Upper lobe of left lung (tissue), 6 donors: ENCODE measurements at places on chromosomes 1 and 21. TPM values are rescaled to one million over a fixed set of nuclear protein-coding genes. Genes with fewer than 3 reads are reported as not detected.

Gene ACTA1
- total RNA-seq, result not detected

Gene CLEC20A
- total RNA-seq, result not detected

Gene LHX8
- total RNA-seq, result not detected

DNA sequence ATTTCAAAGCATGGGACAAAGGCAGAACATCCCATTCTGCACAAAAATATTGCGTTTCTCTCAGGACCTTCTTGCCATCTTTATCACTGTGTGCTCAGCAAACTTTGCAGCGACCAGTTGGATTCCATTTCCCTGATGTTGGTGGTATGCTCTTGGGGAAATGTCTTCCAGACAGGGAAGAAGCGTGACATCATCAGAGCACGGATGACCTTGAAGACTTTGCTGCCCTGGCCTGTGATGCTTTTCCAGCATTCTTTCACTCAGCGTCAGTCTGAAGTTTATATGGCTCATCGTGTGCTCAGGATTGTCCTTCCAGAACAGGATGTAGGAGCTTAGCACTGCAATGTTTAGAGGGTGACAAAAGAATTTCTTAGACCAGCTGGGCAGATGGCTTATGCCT lies 131.4 kb upstream of the F3 start:
- no peak for DNase-seq

DNA sequence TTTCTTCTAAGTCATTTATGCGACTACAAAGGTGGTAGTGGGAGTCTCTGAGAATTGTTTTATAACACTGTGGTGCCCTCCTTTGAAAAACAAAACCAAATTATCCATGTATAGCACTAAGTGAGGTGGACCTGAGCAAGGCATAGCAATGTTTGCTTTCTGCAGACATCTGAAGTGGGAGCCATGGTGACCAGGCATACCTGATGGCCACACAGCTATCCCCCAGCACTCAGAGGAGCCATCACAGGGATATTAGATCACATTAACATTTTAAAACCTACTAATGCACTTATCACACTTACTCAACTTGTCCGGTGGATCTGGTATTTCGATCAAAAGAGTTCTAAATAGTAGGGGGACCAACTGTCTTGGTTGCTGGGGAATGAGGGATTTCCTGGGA lies 24.8 kb upstream of the AVPR1B start:
- DNase-seq, result no peak

- no peak for DNase-seq
Measured at GRCh38 chr1:6124341-6124740, 55.8 kb downstream of the CHD5 start.

DNA sequence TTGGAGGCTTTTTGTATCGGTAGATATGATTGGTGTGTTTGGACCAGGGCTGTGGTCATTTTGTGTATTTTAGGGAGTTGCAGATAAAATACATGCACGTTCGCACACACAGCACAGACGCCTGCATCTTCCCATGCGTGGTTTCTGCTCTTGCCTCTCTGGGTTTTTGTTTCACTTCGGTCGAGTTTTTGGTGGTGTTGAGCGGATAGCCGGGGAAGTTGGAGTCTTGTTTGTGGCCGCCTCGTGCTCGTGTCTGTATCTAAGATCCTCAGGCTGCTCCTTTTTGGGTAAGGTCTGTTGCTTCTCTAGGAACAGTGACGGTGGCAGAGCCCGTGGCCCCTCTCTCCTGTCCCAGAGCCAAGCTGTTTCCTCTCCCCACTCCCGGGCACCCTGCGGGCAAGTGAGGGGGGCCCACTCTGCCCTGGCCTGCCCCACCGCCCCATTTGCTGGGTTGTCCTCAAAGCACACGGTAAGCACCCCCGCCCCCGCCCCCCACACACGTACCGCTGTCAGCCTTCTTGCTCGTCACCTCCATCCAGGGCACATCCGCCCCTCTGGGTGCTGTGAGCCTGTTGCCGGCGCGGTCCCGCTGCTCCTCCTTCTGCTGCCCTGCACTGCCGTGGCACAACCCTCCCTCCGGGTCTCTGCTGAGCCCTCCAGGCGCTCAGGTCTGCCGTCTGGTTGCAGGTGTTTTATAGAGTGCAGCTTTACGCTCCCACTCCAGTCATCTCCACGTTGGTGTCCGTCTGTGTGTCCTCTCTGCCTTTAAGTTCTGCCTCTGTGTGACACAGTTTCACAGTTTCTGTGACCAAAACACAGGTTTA lies 51.9 kb downstream of the AGPAT3 start:
- peak; percentile 85 for DNase-seq

GRCh38 chr1:34477632-34478141 lies 277.2 kb upstream of the GJB5 start:
- no peak for DNase-seq

- DNase-seq, result no peak
Measured at GRCh38 chr1:198107091-198107501, 49.7 kb upstream of the NEK7 start.

DNA sequence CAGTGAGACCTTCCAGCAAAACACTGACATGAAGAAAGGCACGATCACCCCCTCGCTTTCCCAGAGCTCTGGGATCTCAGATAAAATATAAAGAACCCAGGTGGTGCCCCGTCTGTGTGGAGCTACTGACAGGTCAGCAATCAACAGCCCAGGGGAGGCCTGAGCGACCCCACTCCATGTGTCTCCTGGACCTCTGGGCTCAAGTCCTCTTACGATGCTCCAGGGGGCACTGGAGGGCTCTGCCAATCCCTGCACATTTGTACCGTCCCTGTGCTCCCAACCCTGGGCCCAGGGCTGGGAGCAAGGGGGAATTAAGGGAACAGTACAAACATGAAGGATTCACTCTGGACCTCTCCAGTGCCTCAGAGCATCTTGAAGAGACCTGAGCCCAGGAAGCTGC lies 12.5 kb downstream of the S100A7A start:
- DNase-seq, result no peak

DNA sequence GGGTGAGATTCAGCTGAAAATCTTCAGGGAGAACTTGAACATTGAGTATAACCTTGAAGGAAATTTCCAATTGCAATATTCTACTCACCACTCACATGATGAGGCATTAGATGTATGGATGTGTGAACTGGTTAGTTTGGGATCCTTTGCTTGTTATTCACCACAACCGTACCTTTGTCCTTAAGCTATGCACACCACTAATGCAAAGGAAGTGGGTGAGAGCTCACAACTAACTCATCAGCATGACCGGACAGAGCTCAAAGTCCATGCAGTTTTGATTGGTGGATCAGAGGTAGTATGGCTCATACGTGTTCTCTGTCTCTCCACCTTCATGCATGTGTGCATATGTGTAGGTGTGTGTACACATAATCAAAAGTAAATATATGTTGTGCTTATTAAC lies 43.5 kb upstream of the MROH9 start:
- no peak for DNase-seq
